ENCODE measurements at places on chromosomes 6 and 20.

DNA sequence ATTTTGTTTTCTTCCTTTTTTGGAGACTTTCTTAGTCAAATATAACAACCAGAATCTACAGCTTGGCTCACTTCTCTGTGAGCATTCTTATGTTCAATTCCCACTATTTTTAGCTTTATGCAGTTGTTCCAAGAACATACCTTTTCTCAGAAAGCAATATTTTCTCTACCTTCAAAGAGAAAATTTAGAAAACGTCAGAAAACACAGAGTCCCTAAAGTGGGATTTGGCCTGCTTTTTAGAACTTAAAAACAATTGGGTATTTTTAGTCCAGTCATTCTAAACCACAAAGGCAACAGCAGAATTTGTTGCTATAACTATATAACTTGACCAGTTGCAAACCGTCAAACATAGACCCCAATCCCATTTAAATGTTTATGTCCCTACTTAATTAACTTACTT lies 133.1 kb downstream of the MOXD1 start:
- H3K4me1 ChIP-seq = no peaks in the 10 kb centered on the region
- no peak for DNase-seq
- no peaks in the 10 kb centered on the region for H3K27me3 ChIP-seq

GRCh38 chr20:19756761-19757486 lies 1.1 kb upstream of the RIN2 start:
- DNase-seq = no peak
- no peaks in the 10 kb centered on the region for H3K27me3 ChIP-seq
- peak overlapping the region; percentile 81 for H3K4me3 ChIP-seq
- H3K36me3 ChIP-seq = no peaks in the 10 kb centered on the region
- H3K27ac ChIP-seq = peak overlapping the region; percentile 54

- no peaks in the 10 kb centered on the region for H3K27me3 ChIP-seq
- H3K4me1 ChIP-seq = no peaks in the 10 kb centered on the region
- no peaks in the 10 kb centered on the region for H3K36me3 ChIP-seq
- H3K27ac ChIP-seq = no peak overlapping the region
- H3K4me3 ChIP-seq = no peak overlapping the region
Observed at GRCh38 chr6:22106961-22107360, 189.9 kb downstream of the PRL start.

GRCh38 chr6:112469306-112469705 lies 122.2 kb downstream of the RFPL4B start:
- no peak overlapping the region for H3K4me3 ChIP-seq
- no peak for DNase-seq
- H3K27me3 ChIP-seq = no peaks in the 10 kb centered on the region
- no peak overlapping the region for H3K27ac ChIP-seq
- H3K4me1 ChIP-seq = peaks cover 14% of the 10 kb centered on the region

- peaks cover 44% of the 10 kb centered on the region for H3K36me3 ChIP-seq
- H3K4me1 ChIP-seq = peaks cover 13% of the 10 kb centered on the region
- H3K27me3 ChIP-seq = no peaks in the 10 kb centered on the region
- DNase-seq = no peak
Observed at GRCh38 chr20:41162396-41162795, 25.1 kb downstream of the PLCG1 start.

- peaks cover 2% of the 10 kb centered on the region for H3K36me3 ChIP-seq
- H3K4me3 ChIP-seq = no peak overlapping the region
- no peak overlapping the region for H3K27ac ChIP-seq
- no peaks in the 10 kb centered on the region for H3K27me3 ChIP-seq
- no peak for DNase-seq
Observed at GRCh38 chr6:119283979-119284545, 65.5 kb downstream of the MAN1A1 start.

GRCh38 chr6:39937686-39938333 lies 3.5 kb upstream of the MOCS1 start:
- H3K27ac ChIP-seq = no peak overlapping the region
- no peaks in the 10 kb centered on the region for H3K36me3 ChIP-seq
- H3K4me1 ChIP-seq = peaks cover 2% of the 10 kb centered on the region
- H3K4me3 ChIP-seq = no peak overlapping the region
- peaks cover 5% of the 10 kb centered on the region for H3K27me3 ChIP-seq
- DNase-seq = no peak

GRCh38 chr6:158498362-158498761 lies 61.5 kb upstream of the TMEM181 start:
- H3K4me1 ChIP-seq = peaks cover 6% of the 10 kb centered on the region
- no peak overlapping the region for H3K4me3 ChIP-seq
- no peak overlapping the region for H3K27ac ChIP-seq
- no peaks in the 10 kb centered on the region for H3K27me3 ChIP-seq
- no peak for DNase-seq
- peaks cover 15% of the 10 kb centered on the region for H3K36me3 ChIP-seq

DNA sequence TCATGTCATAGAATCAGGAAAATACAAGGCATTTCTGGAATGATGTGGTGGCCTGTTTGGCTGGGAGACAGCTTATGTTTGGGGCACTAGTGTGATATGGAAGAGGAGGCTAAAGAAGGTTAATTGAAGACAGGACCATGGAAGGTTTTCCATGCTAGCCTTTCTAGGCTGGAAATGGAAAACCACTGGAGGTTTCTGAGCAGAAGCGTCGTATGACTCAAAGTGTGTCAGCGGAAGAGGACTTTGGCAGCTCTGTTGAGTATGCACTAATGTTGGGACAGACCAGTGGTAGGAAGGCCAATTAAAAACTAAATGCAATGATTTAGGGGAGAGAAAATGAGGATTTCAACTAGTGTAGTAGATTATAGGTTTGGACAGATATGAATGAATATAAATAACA lies 413.1 kb downstream of the PLCB1 start:
- no peak overlapping the region for H3K27ac ChIP-seq
- no peak overlapping the region for H3K4me3 ChIP-seq
- DNase-seq = no peak

- H3K27me3 ChIP-seq = no peaks in the 10 kb centered on the region
- no peaks in the 10 kb centered on the region for H3K36me3 ChIP-seq
- H3K27ac ChIP-seq = no peak overlapping the region
- DNase-seq = no peak
Observed at GRCh38 chr6:38909015-38909730, 139.4 kb upstream of the GLP1R start.

GRCh38 chr20:20992277-20992676 lies 113.9 kb downstream of the LINC00237 start:
- DNase-seq = no peak
- H3K27me3 ChIP-seq = no peaks in the 10 kb centered on the region
- no peak overlapping the region for H3K4me3 ChIP-seq
- H3K36me3 ChIP-seq = no peaks in the 10 kb centered on the region

DNA sequence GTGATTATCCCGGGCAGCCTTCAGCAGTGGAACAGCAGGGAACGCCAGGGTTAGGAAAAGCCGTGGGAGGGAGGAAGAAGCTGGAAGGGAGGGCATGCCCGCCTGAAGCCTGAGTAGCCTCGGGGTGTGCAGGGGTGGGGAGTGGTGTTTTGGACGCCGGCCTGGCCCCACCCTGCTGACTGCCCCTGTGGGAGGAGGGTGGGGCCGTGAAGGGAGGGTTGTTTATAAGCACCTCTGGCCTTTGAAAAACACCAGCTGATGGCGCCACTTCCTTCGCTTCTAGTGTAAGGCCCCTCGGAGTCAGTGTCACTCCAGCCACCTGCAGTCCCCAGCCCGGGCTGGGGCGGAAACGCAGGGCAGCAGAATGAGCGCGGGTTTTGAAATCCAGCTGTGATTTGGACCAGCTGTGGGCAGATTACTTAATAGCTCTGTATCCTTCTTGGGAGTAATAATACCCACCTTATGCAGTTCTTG lies 52.8 kb upstream of the BMP6 start:
- DNase-seq = peak; percentile 59
- H3K4me3 ChIP-seq = peak overlapping the region; percentile 46
- no peaks in the 10 kb centered on the region for H3K27me3 ChIP-seq
- peaks cover 29% of the 10 kb centered on the region for H3K4me1 ChIP-seq
- H3K27ac ChIP-seq = peak overlapping the region; percentile 36
- no peaks in the 10 kb centered on the region for H3K36me3 ChIP-seq

DNA sequence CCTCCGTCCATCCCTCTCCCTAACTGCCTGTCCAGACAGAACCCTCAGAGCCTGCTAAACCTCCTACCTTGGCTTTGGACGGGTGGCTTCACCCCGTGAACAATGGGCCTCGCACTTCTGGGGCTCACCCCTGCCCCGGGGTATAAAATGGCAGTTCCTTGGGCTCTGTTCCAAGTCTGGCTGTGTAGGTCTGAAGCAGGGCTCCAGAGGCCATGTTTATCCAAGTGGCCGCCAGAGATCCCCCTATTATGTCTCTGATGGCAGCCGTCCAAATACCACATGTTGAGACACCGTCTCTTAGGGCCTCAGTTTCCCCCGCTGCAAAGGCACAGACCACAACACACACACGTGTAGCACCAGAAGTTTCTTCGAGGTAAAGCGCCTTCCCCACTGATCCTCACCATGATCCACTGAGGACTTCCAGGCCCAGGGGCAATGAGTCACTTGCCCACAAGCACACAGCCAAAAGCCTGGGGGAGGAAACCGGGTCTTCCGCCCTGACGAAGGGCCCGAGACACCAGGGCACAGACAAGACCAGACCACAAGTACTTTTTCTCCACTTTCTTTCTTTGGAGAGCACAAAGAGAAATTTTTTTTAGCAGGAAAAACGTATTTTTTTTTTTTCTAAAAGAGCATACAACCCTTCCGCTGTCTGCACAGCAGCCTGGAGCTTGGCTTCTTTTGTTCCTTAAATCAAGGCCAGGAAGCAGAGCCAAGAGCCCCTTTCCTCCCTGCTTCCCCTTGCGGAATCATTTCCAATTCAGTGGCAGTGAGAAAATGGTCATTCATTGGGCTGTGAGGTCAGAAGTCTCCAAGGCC lies 11.8 kb downstream of the CPNE5 start:
- DNase-seq = no peak
- peaks cover 13% of the 10 kb centered on the region for H3K4me1 ChIP-seq
- no peak overlapping the region for H3K4me3 ChIP-seq
- no peaks in the 10 kb centered on the region for H3K36me3 ChIP-seq
- H3K27ac ChIP-seq = no peak overlapping the region

DNA sequence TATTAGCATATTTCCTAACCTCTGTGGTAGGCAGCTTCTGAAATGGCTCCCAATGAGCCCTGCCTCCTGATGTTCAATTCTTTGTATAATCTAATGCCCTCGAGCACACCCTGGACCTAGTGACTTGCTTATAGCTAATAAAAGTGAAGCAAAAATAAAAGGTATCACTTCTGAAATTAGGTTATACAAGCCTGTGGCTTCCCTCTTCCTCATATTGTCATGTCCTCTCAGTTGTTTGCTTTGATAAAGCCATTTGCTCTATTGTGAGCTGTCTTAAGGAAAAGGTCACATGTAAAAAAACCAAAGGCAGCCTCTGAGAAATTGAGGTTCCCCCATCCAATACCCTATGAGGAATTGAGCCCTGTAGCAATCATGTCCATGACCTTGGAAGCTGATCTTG lies 442.1 kb upstream of the ADGRB3 start:
- H3K4me3 ChIP-seq = no peak overlapping the region
- no peaks in the 10 kb centered on the region for H3K36me3 ChIP-seq
- H3K27me3 ChIP-seq = no peaks in the 10 kb centered on the region
- no peak for DNase-seq
- no peaks in the 10 kb centered on the region for H3K4me1 ChIP-seq

- no peaks in the 10 kb centered on the region for H3K4me1 ChIP-seq
- DNase-seq = no peak
- H3K4me3 ChIP-seq = no peak overlapping the region
- H3K27ac ChIP-seq = no peak overlapping the region
- no peaks in the 10 kb centered on the region for H3K36me3 ChIP-seq
- no peaks in the 10 kb centered on the region for H3K27me3 ChIP-seq
Observed at GRCh38 chr6:151475653-151476523, 17.9 kb upstream of the CCDC170 start.

GRCh38 chr20:57389695-57390603 lies 1.2 kb upstream of the RBM38 start:
- peak overlapping the region; percentile 36 for H3K27ac ChIP-seq
- H3K27me3 ChIP-seq = no peaks in the 10 kb centered on the region
- H3K4me3 ChIP-seq = peak overlapping the region; percentile 38
- peaks cover 21% of the 10 kb centered on the region for H3K4me1 ChIP-seq
- DNase-seq = no peak

DNA sequence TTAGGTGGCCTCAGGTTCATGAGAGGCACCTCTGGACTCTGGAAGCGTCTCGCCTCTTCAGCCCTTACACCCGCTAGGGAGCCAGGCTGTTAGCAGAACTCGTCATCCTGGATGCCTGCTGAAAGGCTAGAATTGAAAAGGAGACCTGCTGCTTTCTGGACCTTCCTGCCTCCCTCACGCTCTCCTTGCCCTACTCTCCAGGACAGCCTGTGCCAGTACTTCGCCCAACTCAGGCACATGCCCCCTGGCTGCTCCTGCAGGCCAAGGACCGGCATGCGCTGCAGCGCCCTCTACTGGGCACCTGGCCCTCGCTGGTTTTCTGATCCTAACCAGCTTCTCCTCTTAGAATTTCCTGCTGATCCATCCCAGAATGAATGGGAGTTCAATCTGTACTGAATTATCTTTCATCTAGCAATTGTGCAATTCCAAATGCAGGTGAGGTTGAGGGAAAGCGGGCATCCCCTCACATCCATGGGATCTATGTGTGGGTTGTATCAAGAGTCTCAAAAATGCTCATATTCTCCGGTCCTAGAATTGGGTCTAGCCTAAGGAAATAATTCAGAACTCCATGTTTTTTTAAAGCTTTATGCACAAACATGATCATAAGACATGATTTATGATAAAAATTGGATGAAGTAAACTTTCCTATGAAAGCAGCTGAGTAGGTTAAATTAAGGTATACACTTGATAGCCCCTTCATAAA lies 78.0 kb downstream of the PTPN1 start:
- H3K27ac ChIP-seq = no peak overlapping the region
- DNase-seq = peak; percentile 55
- H3K36me3 ChIP-seq = peaks cover 29% of the 10 kb centered on the region

- no peak for DNase-seq
- H3K36me3 ChIP-seq = no peaks in the 10 kb centered on the region
- no peaks in the 10 kb centered on the region for H3K27me3 ChIP-seq
- H3K4me1 ChIP-seq = no peaks in the 10 kb centered on the region
- no peak overlapping the region for H3K27ac ChIP-seq
- no peak overlapping the region for H3K4me3 ChIP-seq
Observed at GRCh38 chr20:53434662-53435061, 159.0 kb downstream of the ZNF217 start.

DNA sequence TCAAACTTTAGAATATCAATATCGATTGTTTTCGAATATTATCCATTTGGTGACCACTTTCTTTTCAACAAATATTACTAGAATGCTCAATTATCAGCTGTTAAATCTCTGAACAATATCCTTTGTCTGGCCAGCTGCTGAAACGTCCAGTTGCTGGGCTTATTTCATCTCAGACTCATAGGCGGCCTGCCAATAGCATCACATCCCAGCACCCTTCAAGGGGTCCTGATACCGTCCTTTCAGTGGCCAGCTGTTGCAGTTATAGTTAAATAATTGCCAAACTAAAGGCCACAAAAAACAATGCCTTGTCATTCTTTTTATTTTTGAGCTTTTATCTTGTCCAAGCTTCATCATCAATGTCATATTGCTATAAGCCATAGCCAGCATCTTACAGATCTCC lies 1006.8 kb upstream of the MANEA start:
- no peak overlapping the region for H3K4me3 ChIP-seq
- no peak for DNase-seq
- no peaks in the 10 kb centered on the region for H3K36me3 ChIP-seq
- no peaks in the 10 kb centered on the region for H3K4me1 ChIP-seq

GRCh38 chr6:133568970-133569889 lies 319.7 kb upstream of the TCF21 start:
- no peaks in the 10 kb centered on the region for H3K36me3 ChIP-seq
- H3K27ac ChIP-seq = peak overlapping the region; percentile 72
- H3K4me1 ChIP-seq = peaks cover 9% of the 10 kb centered on the region

GRCh38 chr6:27795697-27796494 lies 116.3 kb downstream of the OR2B2 start:
- no peaks in the 10 kb centered on the region for H3K27me3 ChIP-seq
- peak; percentile 85 for DNase-seq
- H3K36me3 ChIP-seq = no peaks in the 10 kb centered on the region
- H3K4me3 ChIP-seq = no peak overlapping the region
